ENCODE measurements at places on chromosomes 7 and 10.
A peak's percentile ranks its signal among the peaks of the same experiment; 100 is the strongest.

DNA sequence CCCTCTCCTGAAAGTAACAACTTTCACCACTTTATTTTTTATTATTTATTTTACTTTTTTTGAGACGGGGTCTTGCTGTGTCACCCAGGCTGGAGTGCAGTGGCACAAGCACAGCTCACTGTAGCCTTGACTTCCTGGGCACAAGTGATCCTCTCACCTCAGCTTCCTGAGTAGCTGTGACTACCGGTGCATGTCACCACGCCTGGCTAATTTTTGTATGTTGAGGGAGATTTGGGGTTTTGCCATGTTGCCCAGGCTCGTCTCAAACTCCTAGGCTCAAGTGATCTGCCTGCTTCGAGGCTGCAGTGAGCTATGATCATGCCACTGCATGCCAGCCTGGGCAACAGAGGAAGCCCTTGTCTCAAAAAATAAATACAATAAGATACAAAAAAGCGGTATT lies 14.9 kb upstream of the SLIT1 start:
- no peak for DNase-seq

- no peak for DNase-seq
Measured at GRCh38 chr10:61398366-61399129, 54.6 kb downstream of the TMEM26 start.

GRCh38 chr7:35313575-35313974 lies 59.7 kb upstream of the TBX20 start:
- no peak for DNase-seq

GRCh38 chr7:84247591-84247990 lies 53.0 kb upstream of the SEMA3A start:
- no peak for DNase-seq

GRCh38 chr7:42690794-42691639 lies 220.9 kb downstream of the C7orf25 start:
- DNase-seq = peak; percentile 27

GRCh38 chr10:81135851-81136250 lies 598.1 kb downstream of the SH2D4B start:
- no peak for DNase-seq

- no peak for DNase-seq
Measured at GRCh38 chr7:128757203-128757602, 18.0 kb downstream of the CALU start.

DNA sequence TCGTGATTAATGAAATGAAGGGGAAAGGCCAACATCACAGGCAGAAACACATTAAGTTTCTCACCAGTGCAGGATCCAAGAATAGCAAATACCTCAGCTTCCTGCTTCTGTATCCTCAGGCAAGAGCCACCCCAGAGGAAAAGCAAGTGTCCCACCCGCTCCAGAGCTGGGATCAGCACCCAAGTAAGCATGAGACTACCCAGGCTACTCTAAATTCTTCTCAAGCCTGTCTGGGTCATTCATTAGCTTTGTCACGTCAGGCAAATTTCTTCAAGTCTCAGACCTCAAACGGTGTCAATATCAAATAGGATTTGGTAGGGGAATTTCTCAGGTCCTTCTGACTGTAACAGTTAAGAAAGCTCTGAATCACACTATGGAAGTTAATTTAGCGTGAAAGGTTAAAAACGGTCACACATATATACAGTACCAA lies 59.0 kb downstream of the GNA12 start:
- DNase-seq = no peak

- DNase-seq = no peak
Measured at GRCh38 chr10:97618733-97619132, 14.6 kb downstream of the MORN4 start.

DNA sequence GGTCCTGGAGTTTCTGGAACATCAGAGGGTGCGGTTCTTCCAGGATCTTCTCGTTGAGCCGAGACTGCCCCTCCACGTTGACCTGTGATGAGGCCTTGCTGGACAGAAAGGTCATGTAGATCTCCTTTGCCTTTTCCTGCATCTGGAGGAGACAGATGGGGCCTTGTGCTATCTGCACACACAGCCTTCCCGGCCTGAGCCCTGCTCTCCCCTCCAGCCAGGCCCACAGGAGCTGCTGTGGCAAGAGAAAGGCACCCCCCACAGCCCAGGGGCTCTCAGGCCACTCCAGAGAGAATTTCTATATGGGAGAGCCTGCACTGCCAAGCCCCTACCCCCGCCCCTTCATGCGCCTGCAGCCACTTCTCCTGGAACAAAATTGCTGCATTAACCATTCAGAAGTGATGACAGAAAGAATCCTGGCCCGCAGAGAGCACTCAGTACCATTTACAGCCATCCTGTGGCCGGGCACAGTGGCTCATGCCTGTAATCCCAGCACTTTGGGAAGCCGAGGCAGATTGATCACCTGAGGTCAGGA lies 26.9 kb downstream of the RGS10 start:
- no peak for DNase-seq

- no peak for DNase-seq
Measured at GRCh38 chr10:81564143-81564542, 310.9 kb upstream of the NRG3 start.
